ENCODE measurements at places on chromosomes 12 and 14.

DNA sequence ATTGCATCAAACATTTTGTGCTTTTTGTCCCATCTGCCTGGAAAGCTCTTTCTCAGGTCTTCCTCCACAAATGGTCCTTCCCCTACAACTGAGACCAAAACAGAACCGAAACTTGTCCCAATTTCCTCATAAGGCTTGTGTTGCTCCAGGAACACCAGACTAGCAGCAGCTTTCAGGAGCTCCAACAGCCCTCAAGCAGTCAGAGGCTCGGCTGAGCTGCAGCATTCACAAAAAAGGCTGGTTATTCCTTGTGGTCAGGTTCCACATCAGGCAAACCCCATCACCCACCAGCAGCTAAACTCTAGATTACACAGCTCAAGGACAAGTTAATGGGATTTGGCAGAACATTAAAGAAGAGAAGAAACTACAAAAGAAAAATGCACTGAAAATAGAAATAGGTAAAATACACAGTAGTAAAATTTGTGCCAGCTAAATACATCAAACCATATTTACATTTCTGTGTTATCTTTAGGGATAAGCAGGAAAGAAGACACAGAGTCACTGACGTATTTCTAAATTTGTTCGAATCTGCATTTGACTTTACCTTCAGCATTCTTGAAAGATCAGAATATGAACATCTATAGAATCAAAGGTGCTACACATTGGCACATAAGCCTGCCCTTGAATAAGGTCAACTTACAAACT lies 141.2 kb downstream of the STXBP6 start:
- no peak for DNase-seq

GRCh38 chr14:75619548-75619947 lies 41.1 kb downstream of the ERG28 start:
- no peak for DNase-seq

DNA sequence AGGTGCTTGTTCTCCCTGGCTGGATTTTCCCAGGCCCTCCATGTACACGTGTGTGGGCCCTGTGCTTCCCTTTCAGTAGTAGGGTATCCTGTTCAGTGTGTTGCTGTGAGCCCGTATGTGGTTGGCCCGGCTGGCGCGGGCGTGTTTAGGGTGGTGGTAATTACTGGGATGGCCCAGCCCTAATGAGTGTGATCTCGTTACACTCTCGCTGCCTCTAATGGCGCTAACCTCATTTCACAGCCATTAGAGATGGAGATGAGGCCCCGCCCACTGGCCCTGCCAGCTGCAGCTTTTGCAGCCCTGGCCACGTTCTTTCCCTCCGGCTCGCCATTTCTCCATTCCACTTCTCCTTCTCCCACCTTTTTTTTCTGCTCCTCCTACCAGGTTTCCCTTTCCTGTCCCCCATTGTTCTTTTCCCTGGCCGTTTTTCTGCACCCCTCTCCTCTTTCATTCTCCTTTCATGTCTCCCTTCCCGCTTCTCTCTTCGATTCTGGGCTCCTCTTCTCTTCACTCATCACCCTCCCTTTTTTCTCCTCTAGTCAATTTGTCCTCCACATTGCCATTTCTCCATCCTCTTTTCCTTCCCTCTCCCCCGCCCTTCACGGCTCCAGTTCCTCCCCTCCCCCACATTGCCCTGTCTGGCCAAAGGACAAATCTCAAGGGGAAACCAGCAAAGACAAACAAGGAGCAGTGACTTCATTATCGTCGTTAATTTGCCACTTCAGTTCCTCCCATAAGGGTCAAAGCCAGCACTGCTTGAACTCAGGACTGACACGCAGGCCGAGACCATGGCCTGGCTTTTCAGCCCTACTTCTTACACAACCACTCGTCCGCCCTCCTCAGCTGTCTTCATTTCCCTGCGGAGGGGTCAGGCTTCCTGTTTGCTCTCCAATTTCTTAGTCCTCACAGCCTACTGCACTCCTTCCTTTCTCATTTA lies 6.8 kb downstream of the ZFHX2 start:
- no peak for DNase-seq

DNA sequence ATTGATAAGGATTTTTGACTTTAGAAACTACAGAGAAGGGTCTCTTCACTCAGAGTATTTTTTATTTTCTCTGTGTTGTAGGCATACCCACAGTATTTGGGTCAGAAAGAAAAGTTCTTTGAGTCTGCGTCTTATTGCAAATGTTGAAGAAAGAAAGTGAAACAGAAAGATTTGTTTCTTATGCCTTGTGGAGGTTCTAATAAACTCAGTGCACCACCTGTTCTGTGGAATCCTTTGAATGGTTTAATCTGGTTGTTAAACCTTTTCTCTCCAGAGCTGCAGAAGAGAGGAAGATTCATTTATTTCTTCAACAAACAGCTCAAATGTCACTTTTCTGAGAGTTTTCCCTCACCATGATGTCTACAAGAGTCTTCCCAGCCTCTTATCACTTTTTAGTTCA lies 146.6 kb upstream of the PLEKHG7 start:
- DNase-seq, result no peak

- DNase-seq, result no peak
These were observed 46.4 kb downstream of the EMP1 start for GRCh38 chr12:13242936-13243335.

DNA sequence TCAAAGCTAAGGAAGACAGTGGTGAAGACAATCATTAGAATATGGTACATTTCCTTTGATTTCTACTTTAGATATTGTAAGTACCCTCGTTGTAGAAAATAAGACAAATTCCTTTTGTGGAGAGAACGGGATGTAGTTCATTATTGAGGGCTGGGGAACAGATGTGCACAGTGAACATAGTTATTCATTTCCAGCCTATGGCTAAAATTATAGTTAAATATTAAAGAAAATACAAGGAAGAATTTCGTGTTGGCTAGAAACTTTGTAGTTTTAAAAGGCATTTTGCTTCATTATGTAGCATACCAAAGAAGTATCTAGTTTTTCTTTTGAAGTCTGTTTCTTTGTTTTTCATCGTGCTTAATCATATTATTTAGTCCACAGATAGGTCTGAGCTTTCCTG lies 201.8 kb downstream of the ESR2 start:
- no peak for DNase-seq

- DNase-seq, result no peak
These were observed 22.3 kb downstream of the OTOGL start for GRCh38 chr12:80121661-80122060.

DNA sequence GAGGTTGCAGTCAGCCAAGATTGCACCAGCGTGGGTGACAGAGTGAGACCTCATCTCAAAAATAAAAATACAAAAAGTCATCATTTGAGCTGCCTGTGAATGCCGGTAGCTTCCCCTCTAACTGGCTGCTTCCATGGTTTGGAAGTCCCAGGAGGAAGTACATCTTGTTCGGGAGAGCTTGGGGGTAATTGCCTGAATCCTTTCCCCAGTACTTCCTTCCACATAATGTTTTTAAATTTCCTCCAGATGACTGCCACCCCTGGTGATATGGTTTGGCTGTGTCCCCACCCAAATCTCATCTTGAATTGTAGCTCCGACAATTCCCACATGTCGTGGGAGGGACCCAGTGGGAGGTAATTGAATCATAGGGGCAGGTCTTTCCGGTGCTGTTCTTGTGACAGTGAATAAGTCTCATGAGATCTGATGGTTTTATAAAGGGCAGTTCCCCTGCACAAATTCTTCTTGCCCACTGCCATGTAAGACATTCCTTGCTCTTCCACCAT lies 87.2 kb downstream of the SPRING1 start:
- DNase-seq, result no peak

DNA sequence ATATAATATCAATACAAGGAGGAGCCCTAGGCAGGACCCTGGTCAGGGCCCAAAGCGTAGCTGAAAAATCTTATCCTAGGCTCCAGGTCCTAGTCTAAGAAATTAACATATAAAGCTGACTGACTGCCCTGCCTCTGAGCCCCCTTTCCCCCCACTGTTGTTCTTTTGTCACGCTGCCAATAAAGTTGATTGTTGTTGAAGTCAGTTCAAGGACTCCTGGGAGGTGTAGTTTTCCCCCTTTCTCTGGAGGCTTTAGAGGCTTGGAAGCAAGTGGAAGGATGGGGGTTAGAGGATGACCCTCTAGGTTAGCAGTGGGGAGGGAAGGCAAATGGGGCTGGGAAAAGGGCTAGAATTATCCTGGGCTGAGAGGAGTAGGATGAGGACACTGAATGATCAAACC lies 3.2 kb downstream of the PPP1R1A start:
- no peak for DNase-seq

- DNase-seq, result no peak
These were observed 998.8 kb upstream of the TMEM132C start for GRCh38 chr12:127268213-127268612.

DNA sequence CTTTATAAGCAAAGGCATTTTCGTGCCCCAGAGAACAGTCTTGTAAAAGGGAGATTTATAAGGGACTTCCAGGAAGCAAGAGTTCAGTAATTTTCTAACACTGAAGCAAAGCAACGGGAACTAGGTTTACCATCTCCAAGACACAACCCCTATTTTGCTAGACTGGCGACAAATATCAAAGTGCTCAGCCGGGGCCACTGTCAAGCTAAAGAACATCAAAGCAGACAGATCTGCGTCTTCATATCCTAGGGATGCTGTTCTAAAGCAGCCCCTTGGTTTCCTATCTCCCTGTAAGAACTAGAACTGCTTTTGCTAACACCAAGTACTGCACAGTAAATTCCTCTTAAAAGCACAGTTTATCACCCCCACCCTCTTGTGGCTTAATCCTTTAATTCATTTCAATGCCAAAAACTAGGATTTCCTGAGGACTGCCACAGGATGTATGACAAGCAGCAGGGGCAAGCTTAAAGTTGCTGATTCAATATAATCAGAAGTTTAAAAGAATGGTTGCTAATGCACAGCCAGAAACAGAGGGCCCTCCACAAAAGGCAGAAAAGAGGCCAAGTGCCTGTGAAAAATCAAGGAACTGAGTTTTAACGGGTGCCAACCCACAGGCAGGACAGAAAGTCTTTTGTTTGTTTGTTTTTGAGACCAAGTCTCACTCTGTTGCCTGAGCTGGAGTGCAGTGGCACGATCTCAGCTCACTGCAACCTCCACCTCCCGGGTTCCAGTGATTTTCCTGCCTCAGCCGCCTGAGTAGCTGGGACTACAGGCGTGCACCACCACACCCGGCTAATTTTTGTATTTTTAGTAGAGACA lies 44.0 kb upstream of the ISM2 start:
- no peak for DNase-seq

- DNase-seq, result no peak
These were observed 32.2 kb upstream of the IGF1 start for GRCh38 chr12:102512523-102512922.

- peak; percentile 9 for DNase-seq
These were observed 421.7 kb downstream of the VRK1 start for GRCh38 chr14:97218691-97219430.

DNA sequence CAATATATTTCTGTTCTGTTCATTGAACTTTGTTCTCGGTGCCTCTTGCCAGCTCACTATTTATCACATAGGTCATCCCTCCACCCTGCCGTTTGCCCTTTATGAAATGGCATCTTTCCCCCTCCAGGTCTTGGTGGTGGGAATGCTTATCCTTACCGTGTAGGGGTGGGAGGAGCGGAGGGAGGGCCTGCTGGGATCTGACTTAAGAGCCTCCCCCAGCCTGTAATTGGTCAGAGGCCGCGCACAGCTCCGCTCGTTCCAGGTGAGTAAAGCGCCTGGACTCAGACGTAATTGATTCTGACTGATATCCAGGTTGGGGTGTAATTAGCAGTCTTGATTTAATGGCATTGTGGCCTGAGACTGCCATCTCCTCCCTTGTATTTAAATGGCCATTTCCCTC lies 185.3 kb downstream of the TSPAN9 start:
- no peak for DNase-seq

GRCh38 chr14:45065540-45065939 lies 18.4 kb upstream of the PRPF39 start:
- DNase-seq, result no peak

DNA sequence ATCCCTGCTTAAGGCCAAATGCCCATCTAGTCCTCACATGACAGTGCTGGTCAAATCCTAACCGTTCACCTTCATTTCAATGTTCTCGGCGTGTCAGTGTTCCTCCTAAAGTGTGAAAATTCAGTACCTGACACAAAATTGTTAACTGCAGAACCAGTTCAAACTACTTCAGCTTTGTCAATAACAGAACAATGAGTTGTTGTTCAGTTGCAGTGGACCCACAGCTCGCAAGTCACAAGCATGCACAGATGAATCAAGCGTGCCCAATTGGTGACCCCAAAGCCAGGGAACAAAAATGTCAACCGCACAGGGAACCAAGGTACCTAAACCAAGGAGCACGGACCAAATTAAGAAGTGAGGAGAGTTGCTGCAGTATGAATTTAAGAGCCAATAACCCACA lies 23.2 kb downstream of the NRDE2 start:
- no peak for DNase-seq

- DNase-seq, result no peak
These were observed 99.8 kb upstream of the NRXN3 start for GRCh38 chr14:78070344-78070743.

GRCh38 chr12:29750131-29750927 lies 33.4 kb downstream of the TMTC1 start:
- no peak for DNase-seq

- DNase-seq, result no peak
These were observed 23.3 kb downstream of the AHNAK2 start for GRCh38 chr14:104954746-104955395.

DNA sequence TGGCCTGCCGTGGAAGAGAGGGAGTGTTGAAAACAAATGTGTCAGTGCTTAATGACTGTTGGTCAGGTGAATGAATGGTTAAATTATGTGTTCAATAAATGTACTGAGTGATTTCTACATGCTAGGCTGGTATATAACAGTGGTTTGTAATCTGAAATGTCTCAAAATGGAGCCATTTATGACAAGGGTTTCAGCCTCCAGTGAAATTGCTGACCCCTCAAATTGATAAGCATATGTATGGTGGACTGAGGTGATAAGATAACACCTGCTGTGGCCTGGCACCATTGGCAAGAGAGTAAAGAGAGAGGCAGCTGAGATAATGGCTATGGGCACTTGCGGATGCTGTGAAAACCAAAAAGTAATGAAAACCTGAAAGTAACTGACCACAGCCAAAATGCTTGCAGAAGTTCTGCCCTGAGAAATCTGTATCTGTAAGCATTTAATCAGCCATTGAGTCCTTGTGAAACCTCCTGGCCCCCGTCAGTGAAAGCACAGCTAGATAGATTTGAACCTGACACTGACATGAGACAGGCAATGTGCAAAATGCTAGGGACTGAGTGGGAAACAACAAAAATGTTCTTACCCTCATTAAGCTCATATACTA lies 1.4 kb upstream of the BCAT1 start:
- no peak for DNase-seq

DNA sequence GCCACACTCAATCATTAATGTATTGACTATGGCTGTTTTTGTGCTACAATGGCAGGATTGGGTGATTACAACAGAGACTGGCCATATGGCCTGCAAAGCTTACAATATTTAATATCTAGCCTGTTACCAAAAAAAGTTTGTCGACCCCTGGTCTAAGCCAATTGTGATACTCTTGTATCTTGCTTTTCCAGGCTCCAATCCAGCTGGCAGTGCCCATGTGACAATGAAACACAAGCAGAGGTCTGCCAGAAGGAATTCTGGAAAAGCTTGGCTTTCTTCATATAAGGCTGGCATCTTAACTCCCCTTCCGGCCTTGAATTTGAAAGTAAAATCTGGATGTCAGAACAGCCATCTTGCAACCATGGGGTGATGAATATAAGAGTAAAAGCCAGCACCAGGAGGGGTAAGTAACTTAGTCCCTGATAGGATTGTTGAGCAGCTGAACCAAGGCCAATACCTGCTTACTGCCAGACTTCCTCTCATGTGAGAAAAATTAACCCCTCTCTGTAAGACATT lies 458.7 kb downstream of the TMTC2 start:
- no peak for DNase-seq
